SK-N-SH (cell line): ENCODE measurements at places on chromosomes 7 and 10. TPM values are rescaled to one million over a fixed set of nuclear protein-coding genes. Genes with fewer than 3 reads are reported as not detected.

- H3K36me3 ChIP-seq: no peaks in the 10 kb centered on the region
- no peaks in the 10 kb centered on the region; the same call in 1 of the 2 replicates for H3K4me1 ChIP-seq
- H3K4me3 ChIP-seq: no peak overlapping the region
- H3K27ac ChIP-seq: no peak overlapping the region
- H3K27me3 ChIP-seq: no peaks in the 10 kb centered on the region
Measured at GRCh38 chr10:127522298-127522697, 26.8 kb upstream of the NPS start.

GRM8 gene
- polyA plus RNA-seq: 0.10 and 0.15 TPM in 2 replicates

SRPK2 gene
- 15.4 and 17.3 TPM in 2 replicates for polyA plus RNA-seq

- no peak overlapping the region for H3K27ac ChIP-seq
- no peaks in the 10 kb centered on the region for H3K4me1 ChIP-seq
- no peak for DNase-seq
- no peaks in the 10 kb centered on the region for H3K27me3 ChIP-seq
- no peak overlapping the region for H3K4me3 ChIP-seq
Measured at GRCh38 chr10:132110111-132110521, 44.4 kb downstream of the JAKMIP3 start.

DNA sequence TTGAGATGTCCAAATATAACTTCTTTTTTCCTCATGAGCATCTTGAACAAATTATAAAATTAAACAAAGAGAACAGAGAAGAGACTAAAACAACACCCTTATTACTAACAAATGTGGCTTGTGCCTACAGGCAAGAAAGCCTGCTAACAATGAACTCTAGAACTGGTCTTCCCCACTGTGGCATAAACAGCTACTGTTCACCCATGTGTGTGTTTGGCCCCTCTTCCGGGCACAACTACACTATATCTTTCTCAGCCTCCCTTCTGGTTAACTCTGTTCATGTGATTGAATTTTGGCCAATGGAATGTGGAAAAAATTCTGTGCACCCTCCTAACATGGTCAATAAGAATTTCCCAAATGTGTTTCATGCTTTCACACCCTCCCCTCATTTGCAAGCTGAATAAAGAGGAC, 117.0 kb downstream of the KBTBD2 start:
- no peaks in the 10 kb centered on the region for H3K36me3 ChIP-seq
- no peak for DNase-seq
- H3K4me1 ChIP-seq: no peaks in the 10 kb centered on the region
- H3K4me3 ChIP-seq: no peak overlapping the region
- peak overlapping the region; percentile 43 for H3K27ac ChIP-seq

GRCh38 chr7:2715341-2716231, 27.6 kb downstream of the AMZ1 start:
- DNase-seq: no peak
- no peaks in the 10 kb centered on the region for H3K27me3 ChIP-seq
- H3K4me3 ChIP-seq: no peak overlapping the region
- H3K4me1 ChIP-seq: no peaks in the 10 kb centered on the region

GRCh38 chr7:55476852-55477780, 95.2 kb downstream of the VOPP1 start:
- H3K27me3 ChIP-seq: no peaks in the 10 kb centered on the region
- H3K36me3 ChIP-seq: peaks cover 18% of the 10 kb centered on the region
- H3K4me1 ChIP-seq: no peaks in the 10 kb centered on the region
- H3K4me3 ChIP-seq: no peak overlapping the region

DNA sequence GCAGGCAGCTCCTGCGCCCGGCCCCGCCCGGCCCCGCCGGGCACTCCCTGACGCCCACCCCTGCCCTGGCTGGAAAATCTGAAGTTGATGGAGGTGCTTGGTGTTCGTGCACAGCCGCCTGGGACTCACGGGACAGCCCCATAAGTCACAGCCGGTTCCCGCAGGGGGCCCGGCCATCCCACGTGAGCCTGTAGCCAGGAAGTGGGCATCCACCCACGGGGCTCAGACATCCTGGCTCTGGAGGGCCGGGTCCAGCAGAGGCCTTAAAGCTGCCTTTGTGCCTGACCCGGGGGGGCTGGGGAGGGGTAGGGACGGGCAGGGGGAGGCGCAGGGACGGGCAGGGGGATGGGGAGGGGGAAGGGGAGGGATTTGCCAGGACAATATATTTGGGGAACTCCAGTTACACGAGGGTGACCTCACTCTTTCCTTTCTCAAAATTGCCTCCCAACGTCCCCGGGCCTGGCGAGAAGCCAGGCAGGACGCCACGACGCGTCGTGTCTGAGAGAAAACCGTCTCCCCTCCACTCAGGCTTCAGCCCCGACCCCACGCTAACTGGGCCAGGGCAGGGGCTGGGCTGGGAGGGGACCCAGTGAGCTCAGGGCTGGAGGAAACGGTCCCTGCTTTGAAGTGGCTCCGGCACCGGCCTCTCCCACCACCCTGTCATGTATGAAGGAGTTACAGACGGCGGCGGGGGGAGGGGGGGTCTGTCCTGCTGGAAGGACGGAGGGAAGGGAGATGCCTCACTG, 82.1 kb upstream of the PDGFA start:
- peaks cover 10% of the 10 kb centered on the region; the same call in 1 of the 2 replicates for H3K36me3 ChIP-seq
- H3K27ac ChIP-seq: no peak overlapping the region
- H3K4me3 ChIP-seq: no peak overlapping the region
- peaks cover 23% of the 10 kb centered on the region for H3K4me1 ChIP-seq

DNA sequence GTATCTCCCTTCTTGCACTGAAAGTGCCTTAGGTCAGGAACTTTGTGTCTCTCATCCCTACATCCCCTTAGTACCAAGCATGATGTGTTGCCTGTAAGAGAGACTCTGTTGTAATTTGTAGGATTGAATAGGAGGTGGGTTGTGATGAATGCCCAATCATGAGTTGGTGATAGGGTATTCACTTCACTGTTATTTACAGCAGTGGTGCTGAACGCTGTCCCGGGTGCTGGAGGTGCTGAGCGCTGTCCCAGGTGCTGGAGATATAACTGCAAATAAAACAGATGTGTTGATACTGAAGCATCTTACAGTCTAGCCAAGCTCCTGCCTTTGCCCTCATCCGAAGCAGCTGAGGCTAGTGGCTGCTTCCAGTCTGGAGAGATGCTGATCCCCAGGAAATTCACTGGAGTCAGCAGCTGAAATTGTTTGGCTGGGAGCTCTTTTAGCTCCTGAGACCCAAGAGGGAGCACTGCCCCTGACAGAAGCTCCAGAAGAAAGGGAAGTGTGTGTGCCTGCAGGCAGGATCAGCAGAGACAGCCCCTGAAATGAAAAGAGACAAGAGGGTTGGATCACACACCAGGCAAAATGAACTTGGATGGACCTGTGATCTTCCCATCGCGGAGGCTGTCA, 183.4 kb downstream of the SORCS3 start:
- no peaks in the 10 kb centered on the region for H3K36me3 ChIP-seq
- H3K27me3 ChIP-seq: no peaks in the 10 kb centered on the region
- H3K4me1 ChIP-seq: no peaks in the 10 kb centered on the region
- no peak overlapping the region for H3K27ac ChIP-seq

OPN4 gene
- 0.03 TPM in 1 of 2 replicates, not detected in the other for polyA plus RNA-seq

ARHGEF35 gene
- 0.02 TPM in 1 of 2 replicates, not detected in the other for polyA plus RNA-seq

GRCh38 chr10:43078986-43079273, 2.1 kb downstream of the RET start:
- H3K4me3 ChIP-seq: peak overlapping the region; percentile 53; the same call in 1 of the 2 replicates
- no peaks in the 10 kb centered on the region for H3K36me3 ChIP-seq
- peaks cover 70% of the 10 kb centered on the region for H3K4me1 ChIP-seq
- H3K27me3 ChIP-seq: peaks cover 6% of the 10 kb centered on the region
- peak; percentile 86 for DNase-seq

PKD2L1 gene
- polyA plus RNA-seq: not detected in 2 replicates

DNA sequence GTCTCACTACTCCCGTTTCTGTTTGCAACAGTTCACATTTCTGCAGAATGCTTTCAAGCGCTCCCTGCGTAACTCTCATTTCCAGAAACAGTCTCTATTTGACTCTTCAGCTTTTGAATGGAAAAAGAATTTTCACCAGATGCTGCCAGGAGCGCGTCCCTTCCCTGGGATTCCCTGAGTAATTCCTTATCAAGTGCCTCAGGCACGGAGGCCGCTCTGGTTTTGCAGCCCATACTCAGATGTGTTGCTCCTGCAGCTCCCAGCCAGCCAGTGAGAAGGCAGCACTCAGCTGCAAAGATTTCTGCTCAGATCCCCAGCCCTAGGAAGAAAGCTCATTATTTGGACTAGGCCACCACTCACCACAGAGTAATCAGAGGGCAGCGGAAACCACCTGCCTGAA, 161.1 kb upstream of the CHST15 start:
- no peak overlapping the region for H3K27ac ChIP-seq
- peak; percentile 85 for DNase-seq
- H3K36me3 ChIP-seq: no peaks in the 10 kb centered on the region
- no peaks in the 10 kb centered on the region for H3K27me3 ChIP-seq
- H3K4me1 ChIP-seq: peaks cover 17% of the 10 kb centered on the region; the same call in 1 of the 2 replicates

- no peaks in the 10 kb centered on the region for H3K36me3 ChIP-seq
- H3K4me1 ChIP-seq: no peaks in the 10 kb centered on the region
- no peak overlapping the region for H3K27ac ChIP-seq
- no peak overlapping the region for H3K4me3 ChIP-seq
- DNase-seq: no peak
- no peaks in the 10 kb centered on the region for H3K27me3 ChIP-seq
Measured at GRCh38 chr10:97015240-97015639, 170.5 kb downstream of the SLIT1 start.

GRCh38 chr10:127833804-127834203, 58.9 kb downstream of the CLRN3 start:
- no peak overlapping the region for H3K27ac ChIP-seq
- no peaks in the 10 kb centered on the region for H3K27me3 ChIP-seq
- no peak for DNase-seq
- no peaks in the 10 kb centered on the region for H3K36me3 ChIP-seq

DNA sequence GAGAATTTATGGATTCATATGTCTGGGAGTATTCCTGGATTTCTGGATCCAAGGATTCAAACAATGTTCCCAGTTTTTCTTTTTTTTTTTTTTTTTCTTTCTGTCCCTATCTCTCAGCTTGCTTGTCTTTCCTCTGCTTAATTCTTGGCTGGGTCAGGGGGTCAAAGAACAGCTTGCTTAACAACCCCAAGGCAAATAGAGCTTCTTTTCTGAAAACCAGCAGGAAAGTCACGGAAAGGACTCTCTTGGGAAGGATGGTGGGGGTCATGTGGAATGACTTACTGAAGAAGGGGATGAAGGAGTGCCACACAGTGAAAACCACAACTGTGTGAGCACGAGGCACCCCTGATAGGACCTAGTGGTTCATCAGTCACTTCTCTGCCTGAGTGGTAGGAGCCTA, 36.1 kb downstream of the GRK5 start:
- H3K4me3 ChIP-seq: no peak overlapping the region
- DNase-seq: no peak
- H3K36me3 ChIP-seq: no peaks in the 10 kb centered on the region
- peaks cover 25% of the 10 kb centered on the region for H3K4me1 ChIP-seq

DNA sequence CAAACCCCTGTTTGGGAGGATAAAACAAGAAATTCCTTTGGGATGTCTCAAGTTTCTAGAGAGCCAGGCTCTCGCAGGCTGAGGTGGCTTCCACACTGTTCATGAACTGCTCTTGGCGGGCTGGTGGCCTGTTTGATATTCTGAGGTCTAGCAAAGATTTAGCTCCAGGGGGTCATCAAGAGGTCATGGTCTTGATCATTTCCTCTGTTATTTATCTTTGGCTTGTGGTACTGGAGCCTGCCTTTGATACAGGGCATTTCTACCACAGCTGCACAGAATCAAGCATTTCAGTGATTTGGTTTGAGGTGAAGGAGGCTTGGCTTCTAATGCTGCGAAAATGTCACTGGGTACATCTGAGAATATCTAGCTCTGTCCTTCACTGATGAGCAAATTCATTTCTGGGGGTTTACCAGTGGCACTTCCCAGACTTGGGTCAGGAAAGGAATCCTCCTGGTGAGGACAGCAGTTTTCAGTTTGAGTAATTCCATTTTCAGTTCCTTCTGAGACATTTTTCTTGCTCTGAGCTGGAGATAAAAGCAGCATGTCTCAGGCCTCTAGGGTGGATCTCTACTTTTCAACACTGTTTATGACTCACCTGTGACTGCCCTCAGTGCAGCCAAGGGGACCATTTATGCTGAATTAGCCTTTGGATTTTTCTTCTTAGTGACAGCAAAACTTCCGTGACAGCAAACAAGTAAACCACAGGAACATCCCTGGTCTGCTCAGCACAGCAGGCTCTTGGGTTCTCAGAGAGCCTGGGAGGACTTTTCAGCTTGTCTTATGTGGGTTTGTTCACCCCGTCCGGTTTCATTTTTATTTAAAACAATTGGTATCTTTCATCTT, 312.0 kb downstream of the RNLS start:
- H3K4me1 ChIP-seq: peaks cover 29% of the 10 kb centered on the region
- H3K36me3 ChIP-seq: no peaks in the 10 kb centered on the region
- no peak for DNase-seq

- H3K4me1 ChIP-seq: no peaks in the 10 kb centered on the region
- H3K27me3 ChIP-seq: no peaks in the 10 kb centered on the region; the same call in 1 of the 2 replicates
Measured at GRCh38 chr10:28628184-28628893, 49.0 kb upstream of the BAMBI start.

ITIH5 gene
- polyA plus RNA-seq: 0.05 and 0.07 TPM in 2 replicates

GRID2IP gene
- 0.03 and 0.06 TPM in 2 replicates for polyA plus RNA-seq

DNA sequence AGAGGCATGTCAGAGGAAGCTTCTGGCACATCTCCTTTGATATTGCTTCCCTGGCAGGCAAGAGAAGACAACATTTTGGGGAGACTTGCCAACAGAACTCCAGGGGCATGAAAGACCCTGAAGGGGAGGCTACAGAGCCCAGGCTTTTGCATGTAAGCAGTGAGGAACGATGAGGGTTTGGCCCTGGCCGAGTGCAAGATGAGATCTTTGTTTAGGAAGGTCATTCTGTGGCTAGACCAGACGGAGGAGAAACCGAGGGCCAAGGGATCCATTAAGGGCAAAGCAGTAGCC, 3.8 kb downstream of the SVIL start:
- no peaks in the 10 kb centered on the region for H3K27me3 ChIP-seq
- no peak for DNase-seq
- H3K4me3 ChIP-seq: no peak overlapping the region

DNA sequence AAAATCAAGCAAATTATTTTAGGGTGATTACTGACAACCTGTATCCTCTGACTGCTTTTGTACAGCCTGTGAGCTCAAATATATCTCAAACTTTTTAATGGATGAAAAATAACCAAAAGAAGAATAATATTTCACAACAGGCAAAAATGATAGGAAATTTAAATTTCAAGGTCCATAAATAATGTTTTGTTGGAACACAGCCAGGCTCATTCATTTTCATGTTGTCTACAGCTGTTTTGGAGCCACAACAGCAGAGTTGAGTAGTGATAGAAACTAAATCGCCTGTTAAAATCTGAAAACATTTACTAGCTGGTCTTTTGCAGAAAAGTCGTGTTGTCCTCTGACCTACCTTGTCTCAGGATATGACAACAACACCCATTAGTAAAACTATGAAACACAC, 75.9 kb downstream of the GLI3 start:
- H3K36me3 ChIP-seq: no peaks in the 10 kb centered on the region
- DNase-seq: no peak
- H3K4me3 ChIP-seq: no peak overlapping the region
- no peak overlapping the region for H3K27ac ChIP-seq
- no peaks in the 10 kb centered on the region for H3K4me1 ChIP-seq
- H3K27me3 ChIP-seq: peaks cover 29% of the 10 kb centered on the region

CDH23 gene
- polyA plus RNA-seq: 0.03 and 0.18 TPM in 2 replicates

- no peaks in the 10 kb centered on the region for H3K27me3 ChIP-seq
- no peaks in the 10 kb centered on the region for H3K36me3 ChIP-seq
- no peak overlapping the region for H3K4me3 ChIP-seq
- peaks cover 5% of the 10 kb centered on the region; the same call in 1 of the 2 replicates for H3K4me1 ChIP-seq
- peak overlapping the region; percentile 32; the same call in 1 of the 2 replicates for H3K27ac ChIP-seq
Measured at GRCh38 chr10:75295868-75296441, 60.2 kb upstream of the COMTD1 start.

GRCh38 chr7:21944616-21945453, 864 bp downstream of the CDCA7L start:
- H3K27ac ChIP-seq: peak overlapping the region; percentile 11; the same call in 1 of the 2 replicates
- no peaks in the 10 kb centered on the region for H3K4me1 ChIP-seq
- H3K36me3 ChIP-seq: no peaks in the 10 kb centered on the region
- peaks cover 5% of the 10 kb centered on the region for H3K27me3 ChIP-seq

EN2 gene
- polyA plus RNA-seq: 0.02 TPM in 1 of 2 replicates, not detected in the other
